IPS DF 19.7 (cell line): ENCODE measurements at places on chromosomes 11 and 22.

- DNase-seq: no peak
Observed at GRCh38 chr22:47275605-47276449, 513.4 kb downstream of the TBC1D22A start.

DNA sequence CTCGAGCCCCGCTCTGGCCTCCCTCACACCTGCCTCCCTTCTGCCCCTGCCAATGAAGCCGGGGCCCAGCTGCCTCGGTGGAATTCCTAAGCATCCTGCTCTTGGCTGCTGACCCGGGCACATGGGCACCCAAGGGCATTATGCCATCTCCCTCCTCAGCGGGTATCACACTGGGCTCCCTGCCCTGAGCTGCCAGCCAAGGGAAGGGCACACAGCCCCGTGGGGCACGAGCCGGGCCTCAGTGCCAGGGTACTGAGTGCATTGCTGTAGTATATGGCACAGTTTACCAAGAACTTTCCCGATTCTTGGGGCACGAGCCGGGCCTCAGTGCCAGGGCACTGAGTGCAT is 43.8 kb upstream of the JAM3 start:
- no peak for DNase-seq

- DNase-seq: no peak
Observed at GRCh38 chr11:116865696-116866095, 28.3 kb upstream of the APOA1 start.

GRCh38 chr11:130458410-130458729 is 9.9 kb downstream of the ADAMTS15 start:
- DNase-seq: no peak

DNA sequence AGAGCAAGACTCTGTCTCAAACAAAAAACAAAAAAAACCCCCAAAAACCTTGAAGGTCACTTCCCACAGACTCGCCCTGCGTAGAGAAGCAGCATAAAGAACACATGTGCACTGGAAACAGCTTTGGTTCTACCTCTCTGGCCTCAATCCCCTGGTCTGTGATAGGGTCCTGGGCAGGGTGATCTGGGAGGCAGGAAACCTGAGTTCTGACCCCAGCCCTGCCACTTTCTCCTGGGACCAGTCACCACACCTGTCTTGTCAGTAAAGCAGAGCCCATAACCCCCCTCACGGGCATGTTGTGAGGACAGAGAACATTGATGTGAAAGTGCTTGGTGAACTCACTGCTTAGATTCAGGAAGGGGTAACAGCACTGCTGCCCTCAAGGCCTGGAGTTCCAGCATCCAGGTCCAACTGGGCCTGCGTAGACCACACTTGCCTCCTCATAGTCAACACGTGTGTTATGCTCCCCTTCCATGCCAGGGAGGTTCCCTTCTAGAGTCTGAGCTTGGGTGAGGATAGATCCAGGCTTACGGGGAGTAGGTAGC is 11.4 kb downstream of the UCP2 start:
- DNase-seq: no peak
